ENCODE measurements at places on chromosomes 4 and X.

- DNase-seq: peak; percentile 29
These were observed 67.5 kb upstream of the DDX60 start for GRCh38 chr4:168386002-168386401.

DNA sequence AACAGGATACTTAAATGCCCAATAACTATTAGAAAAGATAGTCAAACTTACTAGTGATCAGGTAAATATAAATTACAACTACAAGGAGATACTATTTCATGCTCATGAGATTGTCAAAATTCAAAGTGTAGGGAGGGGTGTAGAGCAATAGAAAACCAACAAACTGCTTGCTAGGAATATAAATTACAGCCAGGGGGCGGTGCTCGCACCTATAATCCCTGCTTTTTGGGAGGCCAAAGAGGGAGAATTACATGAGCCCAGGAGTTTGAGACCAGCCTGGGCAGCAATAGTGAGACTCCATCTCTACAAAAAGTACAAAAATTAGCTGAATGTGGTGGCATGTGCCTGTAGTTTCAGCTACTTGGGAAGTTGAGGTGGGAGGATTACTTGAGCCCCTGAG lies 556.5 kb upstream of the NR3C2 start:
- DNase-seq: no peak

GRCh38 chr4:128703948-128704347 lies 105.6 kb upstream of the JADE1 start:
- DNase-seq: no peak

DNA sequence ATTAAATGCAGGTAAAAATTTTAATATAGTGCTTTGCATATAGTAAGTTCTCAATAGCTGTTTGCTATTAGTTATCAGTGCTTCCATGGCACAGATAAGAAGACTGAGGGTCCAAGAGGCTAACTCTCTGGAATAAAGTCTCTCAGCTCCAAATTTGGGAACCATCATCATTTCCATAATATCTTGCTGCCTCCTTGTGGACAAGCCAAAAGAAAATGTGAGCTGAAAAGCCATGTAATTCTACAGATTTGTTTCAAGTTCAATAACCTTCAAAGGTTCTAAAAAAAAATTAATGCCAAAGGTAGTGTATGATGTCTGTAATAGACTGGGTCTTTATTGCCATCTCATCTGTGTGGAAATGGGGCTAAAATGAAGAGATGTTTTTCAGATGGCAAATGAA lies 136.9 kb upstream of the VCX start:
- no peak for DNase-seq

- DNase-seq: no peak
These were observed 214.4 kb upstream of the CPEB2 start for GRCh38 chr4:14787894-14788293.

- no peak for DNase-seq
These were observed 61.8 kb downstream of the ZNF732 start for GRCh38 chr4:243426-243825.

- DNase-seq: no peak
These were observed 26.0 kb downstream of the ADH4 start for GRCh38 chr4:99117876-99118693.

DNA sequence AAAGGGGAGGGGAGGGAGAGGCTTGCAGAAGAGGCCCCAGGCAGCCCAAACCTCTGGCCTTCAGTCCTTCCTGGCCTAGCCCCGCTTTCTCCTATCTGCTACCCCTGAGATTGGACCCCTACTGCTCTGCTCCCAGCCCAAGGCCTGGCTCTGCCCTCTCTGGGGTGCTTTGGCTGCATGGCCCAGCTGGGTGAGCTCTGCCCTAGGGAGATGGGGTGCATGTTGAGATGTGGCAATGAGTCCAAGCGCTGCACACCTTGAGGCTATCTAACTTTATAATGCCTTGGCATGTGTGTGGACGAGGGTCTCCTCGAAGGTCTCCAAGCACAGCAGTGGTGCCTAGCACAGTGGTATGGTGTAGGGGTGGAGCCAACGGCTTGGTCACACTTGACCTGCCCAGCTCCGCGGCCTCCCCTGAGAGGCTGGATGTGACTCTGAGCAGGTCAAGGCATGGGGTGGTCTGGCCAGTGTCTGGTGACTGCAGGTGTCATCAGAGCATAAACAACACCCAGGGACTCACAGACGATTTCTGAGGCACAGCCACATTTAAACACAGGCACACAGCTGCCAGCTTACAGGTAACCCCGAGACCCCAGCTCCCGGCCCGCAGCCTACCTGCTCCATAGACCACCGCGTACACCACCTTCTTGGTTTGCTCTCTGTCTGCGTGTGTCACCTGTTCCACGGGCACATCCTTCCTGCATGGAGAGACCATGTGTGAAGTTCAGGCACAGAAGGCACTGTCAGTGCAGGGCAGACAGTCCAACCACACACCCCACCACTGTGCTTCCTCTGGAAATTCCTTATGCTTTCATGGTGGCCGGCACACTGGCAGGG lies 36.3 kb downstream of the NAT8L start:
- peak; percentile 74 for DNase-seq

DNA sequence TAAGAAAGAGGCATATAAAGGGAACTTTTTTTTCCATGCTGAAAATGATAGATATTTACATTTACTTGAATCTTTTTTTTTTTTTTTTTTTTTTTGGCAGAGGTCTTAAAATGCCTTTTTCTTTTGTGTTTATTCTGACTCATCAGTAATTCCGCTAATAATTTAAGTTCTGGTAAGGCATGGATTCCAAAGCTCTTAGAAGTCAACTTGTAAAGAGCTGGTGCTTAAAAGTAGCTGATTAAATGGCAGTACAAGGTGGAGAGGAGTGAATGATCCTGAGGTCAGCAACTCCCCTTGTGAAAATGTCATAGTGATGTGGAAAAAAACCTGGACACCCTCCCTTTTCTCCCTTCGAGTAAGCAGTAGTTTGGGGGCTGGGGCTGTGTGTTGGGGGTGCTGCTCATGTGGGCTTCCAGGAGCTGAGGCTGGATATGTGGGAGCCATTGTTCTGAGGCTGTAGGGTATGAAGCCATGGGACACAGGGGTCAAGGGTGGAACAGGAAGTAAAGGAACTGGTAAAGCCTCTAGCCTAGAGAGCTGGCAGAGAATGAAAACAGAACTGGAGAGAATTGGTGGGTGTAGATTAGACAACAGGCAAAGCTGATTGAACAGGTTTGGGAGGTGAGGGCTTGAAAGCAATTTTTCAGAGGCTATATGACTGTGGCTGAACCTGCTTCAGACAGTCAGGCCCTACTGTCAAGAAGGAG lies 41.0 kb upstream of the PITX2 start:
- peak; percentile 5 for DNase-seq

All from Daoy (cell line).